ENCODE measurements at places on chromosomes 6 and 20.

DNA sequence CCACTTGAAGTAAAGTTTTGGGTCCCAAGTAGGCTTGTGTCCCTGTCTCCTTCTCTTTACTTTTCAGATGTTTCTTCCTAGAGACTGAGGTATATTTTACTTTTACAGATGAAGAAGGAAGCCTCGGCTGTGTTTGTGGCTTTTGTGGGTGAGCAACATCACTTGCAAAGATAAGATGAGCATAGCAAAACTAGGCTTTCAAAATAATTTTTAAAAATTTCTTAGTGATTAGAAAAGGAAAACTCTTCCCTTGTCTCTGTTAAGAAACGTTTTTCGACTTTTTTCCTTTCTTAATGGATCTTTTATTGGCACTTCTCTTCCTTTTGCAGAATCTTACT lies 7.6 kb downstream of the PTPN1 start:
- DNase-seq: no peak

- DNase-seq: no peak
Measured at GRCh38 chr20:24608926-24609667, 139.7 kb downstream of the SYNDIG1 start.

DNA sequence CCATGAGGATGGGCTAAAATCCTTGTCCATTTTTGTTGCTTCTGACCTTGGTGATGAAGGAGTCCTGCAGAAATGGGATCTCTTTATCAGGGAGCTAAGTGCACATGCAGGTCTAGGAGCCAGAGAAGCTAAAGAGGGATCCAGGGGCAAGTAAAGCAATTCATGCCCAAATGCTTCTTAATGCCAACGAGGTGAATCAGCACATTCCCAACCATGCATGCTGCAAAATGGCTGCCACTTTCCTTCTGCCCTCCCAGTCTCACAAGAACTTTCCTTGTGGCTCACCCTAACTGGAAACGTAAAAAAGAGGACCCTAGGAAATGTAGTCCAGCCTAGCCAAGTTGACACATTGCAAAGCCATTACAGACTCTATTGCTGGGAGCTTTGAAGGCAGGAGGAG lies 298.4 kb downstream of the MAFB start:
- no peak for DNase-seq

- no peak for DNase-seq
Measured at GRCh38 chr20:14127514-14128223, 132.4 kb downstream of the MACROD2 start.

DNA sequence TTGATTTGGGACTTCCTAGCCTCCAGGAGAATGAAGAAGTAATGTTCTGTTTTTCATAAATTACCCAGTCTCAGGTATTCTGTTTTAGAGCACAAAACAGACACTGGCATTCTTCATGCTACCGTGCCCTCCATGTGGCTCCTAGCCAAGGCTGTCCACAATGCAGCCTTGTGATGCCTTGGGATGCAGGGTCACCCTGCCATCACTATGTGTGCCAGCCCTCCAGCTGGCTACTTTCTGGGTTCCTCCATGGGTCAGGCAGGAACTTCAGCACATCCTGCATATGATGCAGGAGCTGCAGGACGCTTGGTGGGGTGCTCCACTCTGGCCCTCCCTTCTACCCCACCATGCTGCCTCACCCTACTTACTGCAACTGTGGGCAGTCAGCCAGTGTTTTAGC lies 38.0 kb upstream of the FAM50B start:
- no peak for DNase-seq

GRCh38 chr20:667351-668034 lies 8.1 kb downstream of the SCRT2 start:
- DNase-seq: peak; percentile 48

- no peak for DNase-seq
Measured at GRCh38 chr6:151089978-151090377, 149.8 kb upstream of the AKAP12 start.

GRCh38 chr6:149923327-149923986 lies 536 bp upstream of the RAET1G start:
- DNase-seq: no peak

DNA sequence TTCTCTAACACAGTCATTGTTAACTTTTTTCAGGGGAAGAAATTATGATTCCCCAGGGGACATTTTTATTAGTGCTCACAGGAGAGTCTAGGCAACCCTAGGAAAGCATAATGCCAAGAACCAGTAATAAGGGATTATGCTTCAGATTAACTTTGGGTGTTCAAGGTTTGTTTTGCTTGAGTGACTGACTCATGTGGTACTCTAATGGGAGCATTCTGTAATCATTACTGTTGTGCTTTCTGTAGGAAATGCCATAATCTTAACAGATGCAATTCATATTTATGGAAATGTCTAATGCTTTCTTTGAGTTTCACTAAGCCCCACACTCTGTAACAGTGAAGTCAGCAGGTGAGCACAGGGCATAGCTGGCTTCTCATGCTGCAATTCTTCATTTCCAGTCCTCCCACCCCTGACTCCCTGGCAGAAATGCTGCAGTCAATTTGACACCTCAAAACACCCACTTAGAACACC lies 263.4 kb upstream of the MAN1A1 start:
- no peak for DNase-seq

DNA sequence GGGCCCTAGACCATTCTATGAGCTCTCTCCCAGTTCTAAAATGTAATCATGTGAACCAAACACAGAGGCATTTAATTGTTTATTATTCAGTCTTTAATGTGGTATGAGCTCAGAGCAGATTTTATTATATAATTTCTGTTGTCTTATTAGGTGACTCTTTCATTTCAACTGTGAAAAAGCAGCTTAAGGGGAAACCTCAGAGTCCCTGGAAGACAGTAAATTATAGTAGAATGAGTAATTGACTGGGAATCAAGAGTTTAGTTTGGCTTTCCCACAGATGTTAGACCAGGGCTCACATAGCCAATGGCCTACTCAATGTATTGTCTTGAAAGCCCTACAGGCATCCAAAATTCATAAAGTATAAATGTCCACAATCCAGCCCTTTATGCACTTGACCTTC lies 390.4 kb upstream of the SLC35B3 start:
- DNase-seq: no peak

- DNase-seq: peak; percentile 4
Measured at GRCh38 chr6:55433446-55434130, 106.3 kb downstream of the GFRAL start.

- DNase-seq: no peak
Measured at GRCh38 chr20:41248368-41249024, 69.0 kb downstream of the ZHX3 start.

DNA sequence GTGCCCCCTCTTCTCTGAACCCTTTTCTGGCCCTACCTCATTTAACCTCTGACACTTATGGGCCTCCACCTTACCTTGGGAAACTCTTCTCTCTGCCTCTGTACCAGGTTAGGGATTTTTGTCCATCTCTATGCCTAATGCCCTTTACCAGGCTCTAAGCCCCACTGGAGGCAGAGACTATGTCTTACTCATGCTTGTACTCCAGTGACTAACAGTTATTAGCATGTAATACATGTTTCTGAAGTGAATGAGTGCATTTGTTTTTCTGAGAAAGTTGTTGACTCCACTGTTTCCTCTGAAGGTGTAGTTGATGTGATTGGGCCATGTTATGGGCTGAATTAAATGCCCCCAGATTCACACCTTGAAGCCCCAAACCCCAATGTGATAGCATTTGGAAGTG lies 234.3 kb downstream of the PACRG start:
- DNase-seq: no peak

GRCh38 chr6:136739501-136739900 lies 52.8 kb downstream of the MAP3K5 start:
- DNase-seq: no peak

DNA sequence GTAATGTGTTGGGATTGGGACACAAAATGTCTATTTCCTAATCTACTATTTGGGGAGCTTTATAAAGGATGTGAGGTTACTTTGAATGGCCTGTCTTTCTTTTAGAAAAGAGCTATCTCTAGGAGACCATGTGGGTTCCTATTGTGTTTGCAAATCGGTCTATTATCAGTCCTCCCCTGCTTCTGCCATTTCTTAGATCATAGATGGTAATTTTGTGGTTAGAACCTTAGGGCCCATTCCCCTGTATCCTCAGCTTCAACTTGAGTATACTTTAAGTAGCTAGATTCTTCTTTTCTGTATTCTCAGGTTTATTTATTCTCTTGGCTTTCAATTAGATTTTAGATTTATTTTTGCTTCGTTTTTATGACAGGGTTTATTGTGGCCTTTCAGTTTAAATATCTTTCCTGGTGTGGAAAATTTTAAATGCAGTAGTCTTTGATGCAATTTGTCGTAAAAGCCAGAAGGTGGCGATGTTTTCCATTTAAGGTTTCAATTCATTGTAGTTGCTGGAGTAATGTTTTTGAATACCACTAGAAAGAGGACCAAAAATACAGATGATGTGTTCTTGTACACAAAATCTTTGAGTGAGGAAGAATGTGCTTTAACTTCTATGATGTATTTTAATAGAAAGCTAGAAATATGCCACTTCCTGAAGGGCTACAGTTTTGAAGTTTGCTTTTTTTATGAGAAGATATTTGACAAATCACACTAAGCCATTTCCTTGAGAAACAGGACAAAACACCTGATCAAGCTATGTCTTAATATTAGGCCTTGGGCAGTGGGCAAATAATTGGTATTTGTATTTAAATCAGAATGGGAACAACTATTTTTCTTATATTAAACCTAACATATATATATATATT lies 20.3 kb downstream of the TBPL1 start:
- no peak for DNase-seq

DNA sequence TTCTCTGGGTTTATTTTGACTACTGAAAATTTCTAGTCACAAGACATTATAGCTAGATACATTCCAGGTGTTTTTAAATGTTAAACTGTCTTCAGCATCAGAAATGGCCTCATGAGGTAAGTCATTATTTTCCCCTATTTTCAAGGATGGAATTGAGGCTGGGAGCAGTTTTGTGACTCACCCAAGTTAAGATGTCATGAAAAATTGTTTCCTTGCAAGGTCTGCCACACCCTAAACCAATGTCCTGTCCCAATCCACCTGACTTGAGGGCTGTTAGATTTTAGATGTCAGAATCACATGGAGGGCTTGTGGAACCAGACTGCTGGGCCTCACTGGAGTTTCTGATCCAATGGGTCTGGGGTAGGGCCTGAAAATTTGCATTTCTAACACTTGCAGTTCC lies 16.9 kb downstream of the SLC22A3 start:
- DNase-seq: no peak

DNA sequence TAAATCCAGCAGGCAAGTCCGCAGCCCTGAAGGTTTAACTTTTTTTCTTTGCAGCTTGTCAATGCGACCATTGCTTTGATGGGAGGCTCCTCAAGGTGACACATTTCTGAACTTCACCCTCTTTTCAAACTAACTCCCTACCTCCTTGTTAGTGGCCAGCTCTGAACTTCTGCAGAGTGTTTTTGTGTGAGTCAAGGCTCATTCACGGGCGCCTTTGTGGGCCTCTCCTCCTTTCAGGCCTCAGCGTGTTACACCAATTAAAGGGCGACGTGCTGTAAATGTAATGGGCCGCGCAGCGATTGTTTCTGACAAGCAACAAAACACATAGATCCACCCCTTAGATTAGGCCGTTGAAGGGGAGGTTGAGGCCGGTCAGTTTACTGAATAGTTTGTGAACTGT lies 45.5 kb upstream of the NR2E1 start:
- no peak for DNase-seq

DNA sequence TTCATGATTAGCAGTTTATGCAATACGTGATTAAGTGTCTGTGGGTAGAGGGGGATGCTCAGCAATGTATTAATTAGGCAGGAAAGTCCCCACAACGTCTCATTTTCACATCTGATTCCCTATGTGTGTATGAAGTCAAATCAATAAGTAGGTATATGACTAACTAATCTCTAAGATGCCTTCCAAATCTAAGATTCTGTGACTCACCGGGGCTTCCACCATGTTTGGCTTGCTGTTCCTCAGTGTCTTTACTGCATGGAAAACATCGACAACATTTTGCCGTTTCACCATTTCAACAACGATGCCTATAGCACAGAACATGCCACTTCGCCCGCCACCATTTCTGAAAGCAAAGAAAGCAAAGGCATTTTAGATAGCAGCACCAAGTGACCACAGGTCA lies 72.0 kb upstream of the THEMIS start:
- DNase-seq: no peak

DNA sequence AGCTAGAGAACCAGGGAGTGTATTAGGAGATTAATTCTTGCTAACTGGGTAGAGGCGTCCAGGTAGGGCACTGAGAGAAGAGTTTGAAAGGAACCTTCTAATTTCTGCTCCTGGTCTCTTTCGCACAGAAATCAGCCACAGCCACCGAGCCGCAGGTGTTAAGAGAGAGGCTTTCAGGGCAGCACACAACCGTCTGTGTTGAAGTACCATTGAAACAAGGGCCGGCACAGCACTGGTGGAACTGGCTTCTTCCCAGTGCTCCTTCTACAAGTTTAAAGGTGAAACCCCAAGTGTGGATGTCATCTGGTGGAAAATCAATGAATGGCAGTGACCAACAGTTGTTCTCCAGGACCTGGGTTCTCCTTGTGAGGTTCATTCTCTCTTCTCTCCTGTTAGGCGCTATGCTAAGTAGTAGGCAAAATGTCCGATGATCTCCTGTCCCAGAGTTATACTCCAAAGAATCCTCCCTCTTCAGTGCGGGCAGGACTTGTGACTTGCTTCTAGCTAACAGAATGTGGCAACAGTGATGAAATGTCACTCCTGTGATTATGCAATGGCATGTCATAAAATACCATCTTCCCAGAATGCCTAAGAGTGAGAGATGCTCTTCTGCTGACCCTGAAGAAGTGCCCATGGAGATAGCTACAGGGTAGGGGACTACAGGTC lies 15.0 kb upstream of the RIN2 start:
- DNase-seq: no peak

- DNase-seq: no peak
Measured at GRCh38 chr6:111791415-111791814, 81.8 kb downstream of the FYN start.

- no peak for DNase-seq
Measured at GRCh38 chr6:160004018-160004417, 35.1 kb downstream of the IGF2R start.

GRCh38 chr6:168213121-168213524 lies 106.5 kb downstream of the DACT2 start:
- no peak for DNase-seq

All from SW 1271 (cell line).